ENCODE measurements at places on chromosomes 11 and 22. TPM values are rescaled to one million over a fixed set of nuclear protein-coding genes. Genes with fewer than 3 reads are reported as not detected.

ZNF280B gene
- total RNA-seq, result 7.7 TPM

DNA sequence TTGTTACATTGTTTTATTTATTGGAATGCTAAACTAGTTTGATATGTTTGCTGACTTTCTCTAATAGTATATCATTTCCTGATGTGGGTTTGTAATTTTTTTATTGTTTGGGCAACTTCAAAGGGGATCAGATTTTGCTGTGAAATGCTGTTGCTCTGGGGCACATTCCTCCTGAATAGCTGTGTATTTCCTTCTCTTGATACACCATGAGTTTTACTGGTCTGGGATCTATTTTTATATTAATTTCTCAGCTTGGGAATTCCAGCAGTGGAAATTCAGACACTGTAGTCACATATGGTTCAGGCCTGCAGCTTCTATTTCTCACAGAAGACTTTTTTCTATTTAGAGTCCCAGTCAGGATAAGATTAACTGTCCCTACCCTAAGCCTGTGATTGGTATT is 58.9 kb downstream of the RPUSD4 start:
- no peak for DNase-seq

- no peak for DNase-seq
These were observed 36.3 kb upstream of the LYVE1 start for GRCh38 chr11:10604798-10605197.

ALDH3B1 gene
- not detected for total RNA-seq

DNA sequence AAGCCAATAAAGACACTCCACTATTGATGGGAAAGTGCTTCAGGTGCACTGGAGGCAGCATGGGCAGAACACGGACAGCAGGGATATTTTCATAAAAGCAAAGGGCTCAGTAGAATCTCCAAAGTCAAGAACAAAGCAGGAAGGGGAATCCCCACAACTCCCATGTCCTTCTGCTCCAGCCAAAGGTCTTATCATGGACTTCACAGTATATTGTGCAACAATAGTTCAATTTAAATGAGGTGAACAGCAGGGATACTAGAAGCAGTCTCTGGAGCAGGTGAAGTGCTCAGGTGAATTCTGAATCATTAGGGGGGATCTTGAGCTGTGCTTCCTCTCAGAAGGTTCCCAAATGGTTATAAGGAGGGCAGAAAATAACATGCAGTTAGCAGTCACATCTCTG is 6.6 kb upstream of the OR2D2 start:
- DNase-seq, result no peak

DNA sequence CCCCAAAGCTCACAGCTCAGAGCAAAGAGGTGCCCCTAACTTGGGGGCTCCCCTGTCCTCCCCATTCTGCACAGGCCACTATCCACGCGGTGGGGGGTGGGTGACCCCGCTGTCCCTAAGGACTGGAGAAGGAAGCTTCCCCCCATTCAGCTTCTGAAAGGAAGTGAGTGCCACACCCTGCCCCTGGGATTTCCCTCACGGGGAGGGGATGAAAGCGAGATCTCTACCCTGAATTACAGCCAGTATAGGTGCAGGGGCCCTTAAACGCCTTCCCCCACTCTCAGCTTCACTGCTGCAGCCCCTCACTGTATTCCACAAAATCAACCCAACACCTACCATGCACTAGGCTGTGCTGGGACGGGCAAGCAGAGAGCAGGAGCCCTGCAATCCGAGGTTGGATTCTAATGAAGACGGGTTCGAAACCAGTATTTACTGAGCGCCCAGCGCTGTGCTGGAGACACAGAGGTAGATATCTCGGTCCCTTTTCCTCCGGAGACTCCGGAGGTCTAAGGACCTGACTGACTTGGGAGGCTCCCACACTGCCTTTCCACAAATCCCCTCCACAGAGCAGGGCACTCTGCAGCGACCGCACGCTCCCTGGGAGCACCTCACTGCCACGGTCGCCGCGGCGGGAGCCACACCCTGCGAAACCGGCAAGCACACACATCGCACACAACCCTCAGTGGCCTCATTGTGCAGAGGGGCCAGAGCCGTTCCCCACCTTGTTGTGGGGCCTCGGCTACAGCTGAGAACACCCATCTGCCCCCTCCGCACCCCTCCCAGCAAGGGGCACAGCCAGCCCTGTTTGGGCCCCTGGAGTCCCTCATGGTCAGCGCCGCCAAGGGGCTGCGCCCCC is 1.8 kb downstream of the AHNAK start:
- DNase-seq, result peak; percentile 50

DNA sequence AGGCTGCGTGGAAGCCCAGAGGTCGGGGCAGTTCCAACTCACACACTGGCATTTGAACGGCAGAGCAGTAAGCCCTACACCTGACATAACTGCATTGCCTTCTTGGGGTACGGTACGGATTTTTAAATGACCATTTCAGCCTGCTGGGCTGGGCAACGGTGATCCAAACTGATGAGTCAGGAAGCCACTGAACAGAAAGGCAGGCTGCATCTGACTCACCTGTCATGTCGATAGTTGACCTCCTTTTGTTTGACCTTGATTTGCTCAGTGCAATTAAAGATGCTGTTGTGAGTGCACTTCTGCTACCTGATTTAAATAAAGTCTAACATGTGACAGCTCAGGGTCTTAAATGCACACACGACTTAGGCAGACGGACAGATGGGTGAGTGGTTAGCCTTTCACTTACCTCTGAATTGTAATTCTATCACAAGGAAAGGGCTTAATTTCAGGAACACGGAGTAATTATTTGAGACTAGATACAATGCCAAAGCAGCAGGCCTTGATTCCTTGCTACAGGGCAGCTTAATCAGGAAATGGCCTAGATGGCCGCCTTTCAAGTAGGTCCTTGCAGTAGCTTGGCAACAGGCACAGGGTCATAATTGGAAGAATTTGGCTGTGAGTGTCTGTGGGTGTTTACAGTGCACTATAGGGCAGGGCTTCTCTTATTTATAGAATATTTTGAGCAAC is 52.2 kb downstream of the BMAL1 start:
- DNase-seq, result no peak

DNA sequence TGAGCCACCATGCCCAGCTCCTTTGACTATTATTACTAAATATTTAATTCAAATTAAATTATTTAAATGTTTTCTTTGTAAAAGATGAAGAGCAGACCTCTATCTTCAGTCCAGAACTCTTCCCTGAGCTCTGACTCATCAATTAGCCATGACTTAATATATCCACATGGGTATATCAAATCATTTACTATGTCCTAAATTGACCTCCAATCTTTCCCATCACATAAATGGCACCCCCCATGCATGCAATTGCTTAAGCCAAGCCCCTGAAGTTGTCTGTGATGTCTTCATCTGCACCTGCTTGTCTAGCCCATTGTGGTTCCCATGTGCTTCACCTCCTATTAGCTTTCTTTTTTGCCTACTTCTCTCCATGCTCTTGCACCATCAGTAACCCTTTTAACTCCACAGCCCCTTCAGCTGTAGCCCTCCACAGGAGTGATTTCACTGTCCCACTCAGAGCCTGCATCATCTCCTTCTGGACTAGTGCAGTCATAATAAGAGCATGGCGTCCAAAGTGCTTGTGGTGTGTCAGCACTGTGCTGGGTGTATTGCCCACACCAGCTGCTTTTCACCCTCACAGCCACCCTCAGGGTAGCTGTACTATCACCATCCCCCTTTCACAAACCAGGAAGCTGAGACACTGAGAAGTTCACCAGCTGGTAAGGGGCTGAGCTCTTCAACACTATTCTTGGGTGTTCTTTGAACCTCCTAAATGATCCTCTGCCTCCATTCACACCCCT is 11.8 kb upstream of the THY1 start:
- DNase-seq, result no peak

PKDREJ gene
- not detected for total RNA-seq

DNA sequence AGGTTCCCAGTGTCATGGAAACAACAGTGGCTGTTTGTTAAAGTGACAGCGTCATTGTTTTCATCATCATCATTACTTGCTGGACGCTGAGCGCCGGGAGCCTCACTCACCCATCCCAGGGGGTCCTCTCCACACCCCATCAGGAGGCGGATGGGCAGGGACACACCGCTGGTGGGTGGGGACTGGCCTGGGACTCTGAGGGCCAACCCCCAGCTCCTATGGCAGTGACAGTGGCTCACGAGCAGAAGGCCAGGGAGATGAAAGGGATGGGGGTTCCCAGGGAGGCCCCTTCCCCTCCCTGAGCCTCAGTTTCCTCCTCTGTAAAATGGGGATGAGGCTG is 76.6 kb upstream of the PRR5 start:
- no peak for DNase-seq

DNA sequence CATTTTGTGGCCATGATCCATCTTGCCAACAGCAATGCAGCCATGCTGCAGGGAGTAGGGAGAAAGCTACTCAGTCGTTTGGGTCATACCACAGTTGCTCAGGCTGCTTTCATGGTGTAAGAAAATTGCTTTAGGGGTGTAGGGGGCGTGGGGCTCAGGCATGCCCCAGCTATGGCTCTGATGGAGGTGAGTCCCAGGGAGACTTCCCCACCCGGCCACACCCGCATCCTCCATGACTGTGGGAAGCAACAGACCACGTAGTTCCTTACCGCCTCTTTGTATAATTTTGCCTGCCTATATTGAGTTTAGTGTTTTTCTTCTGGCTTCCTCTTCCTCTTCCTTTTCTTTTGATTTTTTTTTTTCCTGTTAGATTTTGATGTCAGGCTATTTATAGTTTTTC is 58.8 kb downstream of the SPECC1L start:
- no peak for DNase-seq

SLC25A18 gene
- total RNA-seq, result 0.35 TPM

DNA sequence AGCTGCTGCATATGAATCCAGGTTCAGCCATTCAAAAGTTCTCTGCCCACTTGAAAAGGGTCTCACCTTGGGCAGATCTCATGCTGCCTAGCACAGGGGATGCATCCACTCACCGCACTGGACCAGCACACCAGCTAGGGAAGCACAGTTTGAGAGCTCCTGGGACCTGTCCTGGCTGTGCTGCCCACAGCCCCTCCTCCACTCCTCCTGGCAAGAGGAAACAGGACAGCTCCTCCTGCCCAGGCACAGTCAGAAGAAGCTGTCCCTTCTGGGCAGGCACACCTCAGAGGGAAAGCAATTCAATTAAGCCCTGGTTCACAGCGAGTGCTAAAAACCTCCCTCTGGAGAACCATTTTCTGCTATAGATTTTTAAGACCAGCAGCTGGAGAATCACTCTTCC is 146.7 kb downstream of the ST3GAL4 start:
- DNase-seq, result no peak

DNA sequence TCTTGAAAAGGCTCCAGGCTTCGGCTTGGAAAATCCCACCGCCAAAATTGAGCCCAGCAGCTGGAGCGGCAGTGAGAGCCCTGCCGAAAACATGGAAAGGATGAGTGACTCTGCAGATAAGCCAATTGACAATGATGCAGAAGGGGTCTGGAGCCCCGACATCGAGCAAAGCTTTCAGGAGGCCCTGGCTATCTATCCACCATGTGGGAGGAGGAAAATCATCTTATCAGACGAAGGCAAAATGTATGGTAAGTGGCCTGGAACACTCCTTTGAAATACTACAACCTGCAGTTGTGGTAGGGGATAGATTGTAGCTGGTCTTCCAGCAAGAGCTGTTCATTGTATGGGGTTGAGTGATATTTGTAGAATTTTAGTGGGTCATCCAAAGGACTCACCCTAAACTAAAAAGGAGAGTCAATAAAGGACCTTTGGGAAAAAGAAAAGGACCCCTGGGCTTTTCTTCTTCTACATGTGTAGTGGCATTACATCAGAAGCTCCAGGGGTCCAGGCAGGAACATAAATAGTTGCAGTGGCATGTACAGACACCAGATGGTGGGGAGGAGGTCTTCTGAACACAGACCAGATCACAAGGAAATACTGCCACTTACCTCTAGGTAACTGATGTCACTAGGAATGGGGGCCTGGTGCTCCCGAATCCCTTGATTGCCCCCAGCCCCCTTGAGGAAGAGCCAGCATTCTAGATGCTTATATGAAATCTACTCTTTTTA is 90.1 kb downstream of the TEAD1 start:
- peak; percentile 19 for DNase-seq

GRCh38 chr11:86383041-86383955 is 8.6 kb downstream of the CCDC81 start:
- no peak for DNase-seq

MS4A8 gene
- total RNA-seq, result 1.5 TPM

- no peak for DNase-seq
These were observed 24.4 kb downstream of the ZNF214 start for GRCh38 chr11:6995703-6996102.

GAB4 gene
- total RNA-seq, result not detected

DNA sequence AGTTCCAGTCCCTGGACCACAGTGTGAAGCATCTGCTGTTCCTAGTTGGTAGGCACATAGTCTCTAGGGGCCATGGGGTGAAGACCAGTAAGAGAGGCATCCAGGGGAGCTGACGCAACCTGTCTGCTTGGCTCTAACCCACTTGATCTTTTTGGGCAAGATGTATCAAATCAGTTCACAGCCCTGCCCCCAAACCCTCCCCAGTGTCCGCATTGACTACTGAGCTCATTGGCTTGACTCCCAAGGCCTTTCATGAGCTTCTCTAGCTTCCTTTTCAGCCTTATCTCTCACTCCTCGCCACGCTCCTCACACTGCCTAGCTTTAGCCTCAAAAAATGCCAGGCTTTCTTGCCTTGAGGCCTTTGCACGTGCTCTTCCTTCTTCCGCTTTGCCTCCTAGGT is 29.7 kb upstream of the ABCC8 start:
- DNase-seq, result no peak

MISFA gene
- total RNA-seq, result 4.6 TPM

GRCh38 chr11:393219-394033 is 583 bp upstream of the PKP3 start:
- DNase-seq, result no peak

- DNase-seq, result peak; percentile 48
These were observed 904 bp downstream of the SLC35F2 start for GRCh38 chr11:107857550-107858216.

HOATZ gene
- total RNA-seq, result 0.58 TPM

- DNase-seq, result no peak
These were observed 106.5 kb downstream of the FEZ1 start for GRCh38 chr11:125389339-125390166.

DNA sequence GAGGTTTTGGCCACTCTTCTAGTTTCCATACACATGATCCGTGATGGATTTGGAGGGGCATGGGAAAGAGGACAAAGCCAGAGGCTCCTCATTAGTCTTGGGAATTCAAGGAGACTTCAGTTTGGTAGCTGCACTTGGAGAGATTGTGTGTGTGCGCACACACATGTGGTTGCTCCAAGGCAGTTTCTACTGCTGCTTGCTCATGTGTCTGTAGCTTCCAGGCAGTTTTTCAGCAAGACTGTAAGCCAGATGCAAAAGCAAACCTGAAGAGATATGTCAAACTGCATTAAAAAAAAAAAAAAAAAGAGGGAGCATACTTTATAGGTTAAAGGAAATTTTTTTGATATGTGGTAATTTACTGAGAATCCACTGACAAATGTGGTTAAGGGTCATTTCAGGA is 95.7 kb downstream of the OSBP2 start:
- no peak for DNase-seq
